ENCODE measurements at places on chromosomes 3 and 15. TPM values are rescaled to one million over a fixed set of nuclear protein-coding genes. Genes with fewer than 3 reads are reported as not detected.

Gene CCDC54
- total RNA-seq, result not detected

- no peak for DNase-seq
These were observed 12.2 kb upstream of the CHSY1 start for GRCh38 chr15:101264011-101264410.

GRCh38 chr15:95653361-95653805, 677.1 kb upstream of the NR2F2 start:
- no peak for DNase-seq

DNA sequence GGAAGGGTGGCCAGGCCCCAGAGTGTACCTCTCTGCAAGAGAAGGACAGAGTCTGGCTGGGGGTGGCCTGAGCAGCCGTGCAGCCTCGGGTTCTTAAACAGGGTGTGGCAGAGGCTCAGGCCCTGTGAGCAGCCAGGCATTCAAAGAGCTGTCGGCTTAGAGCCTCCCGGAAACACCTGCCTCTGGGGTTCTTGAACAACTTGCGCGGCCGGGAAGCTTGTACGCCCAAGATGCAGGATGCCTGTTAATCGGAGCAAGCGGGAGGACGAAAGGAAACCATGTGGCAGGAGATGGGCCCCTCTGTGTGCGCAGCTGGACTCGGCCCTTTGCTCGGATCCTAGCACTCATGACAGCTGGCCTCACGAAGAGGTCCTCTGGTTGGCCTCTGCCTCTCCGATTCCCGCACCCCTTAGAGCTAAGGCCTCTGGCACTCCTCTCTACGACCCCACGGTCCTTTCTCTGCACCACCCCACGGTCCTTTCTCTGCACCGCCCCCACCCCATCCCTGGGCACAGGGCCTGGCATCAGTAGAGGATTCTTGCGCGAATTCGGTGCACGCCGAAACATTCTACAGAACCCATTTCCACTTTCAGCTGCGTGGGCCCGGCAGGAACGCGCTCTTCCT, 23.9 kb upstream of the TXNRD3 start:
- no peak for DNase-seq

Gene RBP2
- total RNA-seq, result not detected

DNA sequence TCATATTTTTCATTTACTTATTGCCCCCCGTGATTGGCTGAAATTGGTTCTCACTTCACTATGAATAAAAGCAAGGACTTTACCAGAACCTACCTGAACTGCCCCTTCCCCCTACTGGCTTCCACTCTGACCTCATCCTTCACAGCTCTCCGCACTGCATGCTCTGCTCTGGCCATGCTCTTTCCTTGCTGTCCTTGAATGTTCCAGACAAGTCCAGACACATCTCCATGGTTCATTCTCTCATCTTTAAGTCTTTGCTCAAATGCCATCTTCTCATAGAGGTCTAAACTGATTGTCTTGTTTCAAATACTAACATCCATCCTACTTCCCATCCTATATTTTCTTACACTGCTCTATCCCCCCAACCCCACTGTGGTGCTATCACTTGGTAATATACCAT, 129.4 kb downstream of the CHST2 start:
- DNase-seq, result no peak

DNA sequence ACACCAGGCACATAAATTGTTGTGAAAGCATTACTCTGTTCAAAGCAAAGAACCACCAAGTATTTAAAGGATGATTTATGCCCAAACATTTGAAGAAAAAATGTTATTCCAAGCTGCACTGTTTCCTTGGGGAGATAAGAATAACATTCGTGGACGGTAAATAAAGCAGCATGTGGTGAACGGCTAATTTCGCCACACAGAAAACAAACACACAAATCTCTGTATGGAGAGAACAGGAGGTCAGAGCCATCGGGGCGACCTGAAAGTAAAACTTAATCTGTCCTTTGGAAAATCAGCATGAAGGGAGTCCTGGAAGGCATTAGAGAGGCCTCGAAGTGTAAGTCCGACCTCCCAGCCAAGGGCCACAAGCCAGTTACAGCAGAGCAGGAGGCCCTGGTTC, 27.1 kb upstream of the GABRG3 start:
- DNase-seq, result no peak

- no peak for DNase-seq
These were observed 770 bp upstream of the MEGF11 start for GRCh38 chr15:66254089-66254950.

GRCh38 chr3:20056725-20057611, 16.7 kb downstream of the KAT2B start:
- DNase-seq, result peak; percentile 89

Gene CTSH
- total RNA-seq, result 0.67 TPM
